ENCODE measurements at places on chromosomes 1 and 21. TPM values are rescaled to one million over a fixed set of nuclear protein-coding genes. Genes with fewer than 3 reads are reported as not detected.

DNA sequence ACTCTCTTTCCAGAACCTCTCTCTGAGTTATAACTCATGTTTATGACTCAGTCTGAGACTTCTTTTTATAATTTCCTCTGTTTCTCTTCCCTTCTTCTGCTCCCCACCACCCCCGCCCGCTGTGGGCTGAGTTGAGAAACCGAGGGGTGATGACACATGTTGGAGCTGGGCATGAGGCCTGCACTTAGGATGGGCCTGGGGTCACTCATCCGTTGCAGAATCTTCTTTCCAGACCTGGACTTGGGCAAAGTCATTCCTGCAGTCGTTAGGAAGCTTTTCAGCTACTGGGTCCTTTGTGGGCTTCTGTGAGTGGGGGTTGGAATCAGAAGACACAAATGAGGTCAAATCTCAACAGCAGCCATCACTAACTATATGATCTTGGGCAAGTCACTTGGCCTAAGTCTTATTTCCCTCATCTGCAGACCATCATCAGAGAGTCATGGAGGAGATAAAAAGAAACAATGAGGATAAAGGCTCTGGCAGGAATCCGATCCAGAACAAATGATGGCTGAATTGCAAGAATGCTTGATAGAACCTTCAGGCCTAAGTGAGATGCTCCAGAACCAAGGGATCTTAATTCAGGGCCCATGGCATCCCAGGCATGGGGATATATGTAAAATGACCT lies 53.4 kb downstream of the RPS6KA1 start:
- no peak for DNase-seq

DNA sequence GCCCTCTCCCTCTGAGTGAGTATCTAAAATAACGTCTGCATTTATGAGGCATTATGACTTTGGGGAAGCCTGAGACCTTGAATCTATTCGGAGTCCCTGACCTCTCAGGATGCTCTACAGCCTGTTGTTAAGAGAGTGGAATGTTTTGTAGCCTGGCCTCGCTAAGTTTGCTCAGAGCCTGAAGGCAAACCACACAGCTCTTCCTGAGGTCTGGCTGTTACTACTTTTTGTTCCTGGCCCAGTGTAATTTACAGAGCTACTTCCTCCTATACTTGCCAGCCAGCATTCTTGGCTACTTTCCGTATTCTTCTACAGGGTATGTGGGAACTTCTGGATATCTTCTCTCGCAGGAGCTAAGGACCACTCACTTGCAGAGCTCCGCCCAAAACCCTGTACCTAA lies 3.6 kb upstream of the ZMYM4 start:
- DNase-seq, result peak; percentile 41

DNA sequence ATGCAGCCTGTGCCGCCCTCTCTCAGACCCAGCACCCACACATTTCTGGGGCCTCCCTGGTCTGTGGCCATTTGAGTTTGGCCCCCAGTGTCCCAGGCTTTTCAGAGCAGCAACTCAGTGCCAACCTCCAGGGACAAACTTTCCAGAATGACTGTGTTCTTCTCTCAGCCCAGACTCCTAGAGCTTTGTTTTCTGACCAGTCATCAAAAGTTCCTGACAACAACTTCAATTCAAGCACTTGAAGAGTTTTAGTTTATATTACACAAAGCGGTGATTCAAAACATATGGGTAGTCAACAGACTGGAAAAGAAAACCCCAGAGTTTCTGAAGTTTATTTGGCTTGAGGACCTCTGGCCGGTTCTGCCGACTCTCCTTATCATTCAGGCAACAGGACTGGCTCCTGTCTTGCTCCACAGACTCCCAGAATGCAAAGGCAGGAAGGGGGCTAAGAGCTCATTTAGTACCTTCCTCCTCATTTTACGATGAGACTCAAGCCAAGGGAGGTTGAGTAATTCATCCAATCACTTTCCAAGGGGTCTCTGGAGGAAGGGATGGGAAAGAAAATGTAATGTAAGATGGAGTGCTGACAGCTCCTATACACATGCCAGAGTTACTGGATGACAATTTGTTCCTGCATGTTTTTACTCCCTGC lies 27.0 kb upstream of the TIAM1 start:
- DNase-seq, result peak; percentile 71

The SLC2A5 gene
- polyA plus RNA-seq, result 6.8 TPM

DNA sequence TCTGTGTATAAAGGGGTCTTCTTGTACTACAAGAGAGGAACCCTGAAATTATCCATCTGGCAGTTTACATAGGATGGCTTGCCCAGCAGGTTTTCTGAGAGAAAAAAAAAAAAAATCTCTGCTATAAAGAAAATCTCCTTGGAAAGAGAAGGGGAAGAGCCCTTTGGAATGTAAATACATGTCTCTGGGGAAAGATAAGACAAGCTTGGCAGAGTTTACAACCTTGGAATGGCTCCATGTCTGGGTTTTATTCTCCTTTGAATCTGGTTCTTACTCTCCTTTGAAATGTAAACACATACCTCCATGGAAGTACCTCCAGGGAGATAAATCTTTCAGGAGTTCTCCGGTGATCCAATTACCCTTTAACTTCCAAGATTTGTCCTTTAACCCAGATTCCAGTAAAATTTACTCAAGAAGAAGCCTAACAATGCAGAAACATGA lies 45.1 kb upstream of the DNAH14 start:
- no peak for DNase-seq

Measured in muscle of back (tissue), 13 donors.